ENCODE measurements at places on chromosomes 12 and 14. TPM values are rescaled to one million over a fixed set of nuclear protein-coding genes. Genes with fewer than 3 reads are reported as not detected.

The TAS2R50 gene
- total RNA-seq: 1.6 TPM

The ATP2A2 gene
- 119 TPM for total RNA-seq

DNA sequence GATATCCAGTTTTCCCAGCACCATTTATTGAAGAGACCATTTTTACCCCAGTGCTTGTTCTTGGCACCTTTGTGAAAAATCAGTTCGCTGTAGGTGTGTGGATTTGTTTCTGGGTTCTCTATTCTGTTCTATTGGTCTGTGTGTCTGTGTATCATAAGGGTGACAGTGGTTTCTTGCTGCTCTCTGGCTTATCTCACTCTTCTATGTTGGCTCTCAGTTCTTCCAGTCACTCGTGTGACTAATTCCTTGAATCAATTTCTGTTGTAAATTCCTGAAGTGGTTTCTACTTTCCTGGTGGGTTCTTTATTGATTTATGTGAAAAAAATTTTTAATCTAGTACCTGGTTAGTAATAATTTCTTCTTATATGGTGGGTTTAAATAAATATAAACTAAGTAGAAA lies 58.3 kb downstream of the OTOGL start:
- no peaks in the 10 kb centered on the region for H3K27me3 ChIP-seq
- H3K4me3 ChIP-seq: no peak overlapping the region

The DLGAP5 gene
- 0.67 TPM for total RNA-seq

GRCh38 chr14:27184427-27184826 lies 586.6 kb upstream of the NOVA1 start:
- no peak for DNase-seq
- H3K27me3 ChIP-seq: no peaks in the 10 kb centered on the region
- no peaks in the 10 kb centered on the region for H3K36me3 ChIP-seq
- no peaks in the 10 kb centered on the region for H3K4me1 ChIP-seq
- H3K27ac ChIP-seq: no peak overlapping the region

DNA sequence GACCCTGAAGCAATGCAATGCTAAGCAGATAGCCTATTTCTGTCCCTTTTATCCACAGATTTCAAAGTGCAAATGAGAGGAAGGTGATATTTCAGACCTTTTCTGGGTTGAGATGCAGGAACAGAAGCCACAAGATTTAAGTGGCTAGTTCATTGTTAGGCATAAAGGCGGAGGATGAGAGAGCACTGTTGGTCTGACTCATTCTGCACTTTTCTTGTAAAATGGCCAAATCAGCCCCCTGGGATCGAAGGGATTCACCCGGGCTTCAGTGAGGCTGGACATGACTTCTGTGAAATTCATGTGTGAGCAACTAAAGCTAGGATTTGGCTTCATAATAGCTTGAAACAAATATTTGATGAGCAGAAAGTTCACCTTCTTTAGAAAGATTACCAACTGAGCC lies 101.9 kb upstream of the OVCH1 start:
- DNase-seq: no peak
- H3K4me1 ChIP-seq: no peaks in the 10 kb centered on the region
- H3K27ac ChIP-seq: no peak overlapping the region
- H3K36me3 ChIP-seq: no peaks in the 10 kb centered on the region
- no peak overlapping the region for H3K4me3 ChIP-seq

The HSPA2 gene
- total RNA-seq: 2.6 TPM

Data from CD4-positive, CD25-positive, alpha-beta regulatory T cell (primary cell).